ENCODE measurements at places on chromosomes 5 and 9.
A peak's percentile ranks its signal among the peaks of the same experiment; 100 is the strongest.

- no peak for DNase-seq
These were observed 2.3 kb upstream of the PTGER4 start for GRCh38 chr5:40677456-40677855.

GRCh38 chr5:149544028-149544420 lies 7.2 kb downstream of the CSNK1A1 start:
- no peak for DNase-seq

DNA sequence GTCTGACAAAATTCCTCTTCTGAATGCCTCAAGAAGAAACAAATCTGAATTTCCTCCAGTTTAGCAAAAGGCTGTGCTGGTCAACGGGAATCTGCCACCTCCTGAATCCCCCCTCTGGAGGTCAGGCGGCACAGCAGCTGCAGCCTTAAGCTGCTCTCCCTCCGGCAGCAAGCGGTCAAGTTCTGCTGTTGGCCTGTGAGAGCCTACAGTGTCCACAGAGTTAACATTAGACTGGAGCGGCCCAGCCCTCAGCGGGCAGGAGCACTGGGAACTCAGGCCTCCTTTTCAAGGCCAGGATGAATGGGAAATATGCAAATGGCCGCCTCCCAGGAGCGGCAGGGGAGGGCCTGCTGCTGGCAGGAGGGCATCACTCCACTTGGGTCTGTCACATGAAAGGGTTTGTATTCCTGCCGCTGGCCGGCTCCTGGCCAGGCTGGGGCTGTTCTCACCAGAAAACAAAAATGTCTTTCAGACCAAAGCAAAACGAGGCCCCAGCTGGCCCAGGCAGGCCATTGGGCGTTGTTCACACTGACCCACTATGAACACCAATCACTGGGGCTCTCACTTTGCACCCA lies 8.2 kb downstream of the ACSL6 start:
- DNase-seq = no peak

- no peak for DNase-seq
These were observed 413.4 kb downstream of the ANXA1 start for GRCh38 chr9:73565026-73565425.

DNA sequence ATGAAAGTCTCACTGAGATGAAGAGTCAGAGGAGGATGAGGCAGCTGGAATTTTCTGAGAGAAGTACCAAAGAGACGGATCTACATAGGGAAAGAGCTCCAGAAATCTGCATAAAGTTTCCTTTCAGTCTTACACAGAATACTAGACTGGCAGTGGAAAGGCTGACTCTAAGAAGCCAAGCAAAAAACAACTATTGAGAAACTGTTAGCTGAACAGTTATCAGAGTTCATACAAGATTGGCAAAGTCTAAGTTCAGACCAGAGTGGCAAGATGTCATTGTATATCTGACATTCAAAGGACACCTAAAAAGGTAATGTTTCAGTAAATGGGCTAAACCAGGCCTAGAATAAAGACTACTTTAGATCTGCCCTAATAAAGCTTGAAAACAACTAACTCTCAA lies 209.0 kb downstream of the KIAA0825 start:
- DNase-seq = no peak

GRCh38 chr5:143224672-143225071 lies 178.8 kb downstream of the NR3C1 start:
- no peak for DNase-seq

DNA sequence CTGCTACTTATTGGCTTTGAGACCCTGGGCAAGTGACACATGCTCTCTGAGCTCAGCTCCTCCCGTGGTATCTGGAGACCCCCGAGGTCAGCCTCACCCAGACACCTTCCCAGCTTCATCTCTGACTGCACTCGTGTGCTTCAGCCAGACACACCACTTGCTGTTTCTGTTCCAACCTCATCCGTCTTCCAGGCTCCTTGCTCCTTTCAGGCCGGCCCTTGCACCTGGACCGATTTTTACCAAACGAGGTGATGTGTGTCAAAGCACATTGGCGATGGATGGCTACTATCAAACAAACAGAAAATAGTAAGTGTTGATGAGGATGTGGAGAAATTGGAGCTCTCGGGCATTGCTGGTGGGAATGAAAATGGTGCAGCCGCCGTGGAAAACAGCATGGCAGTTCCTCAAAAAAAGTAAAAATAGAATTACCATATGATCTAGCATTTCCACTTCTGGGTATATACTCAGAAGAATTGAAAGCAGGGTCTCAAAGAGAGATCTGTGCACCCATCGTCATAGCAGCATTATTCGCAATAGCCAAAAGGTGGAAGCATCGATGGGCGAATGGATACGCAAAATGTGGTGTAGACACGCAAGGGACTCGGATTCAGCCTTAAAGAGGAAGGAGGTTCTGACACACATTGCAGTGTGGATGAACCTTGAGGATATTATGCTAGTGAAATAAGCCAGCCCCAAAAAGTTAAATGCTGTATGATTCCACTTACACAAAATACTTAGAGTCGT lies 96.1 kb upstream of the IER5L start:
- no peak for DNase-seq

GRCh38 chr5:143674469-143674786 lies 137.5 kb upstream of the HMHB1 start:
- no peak for DNase-seq

DNA sequence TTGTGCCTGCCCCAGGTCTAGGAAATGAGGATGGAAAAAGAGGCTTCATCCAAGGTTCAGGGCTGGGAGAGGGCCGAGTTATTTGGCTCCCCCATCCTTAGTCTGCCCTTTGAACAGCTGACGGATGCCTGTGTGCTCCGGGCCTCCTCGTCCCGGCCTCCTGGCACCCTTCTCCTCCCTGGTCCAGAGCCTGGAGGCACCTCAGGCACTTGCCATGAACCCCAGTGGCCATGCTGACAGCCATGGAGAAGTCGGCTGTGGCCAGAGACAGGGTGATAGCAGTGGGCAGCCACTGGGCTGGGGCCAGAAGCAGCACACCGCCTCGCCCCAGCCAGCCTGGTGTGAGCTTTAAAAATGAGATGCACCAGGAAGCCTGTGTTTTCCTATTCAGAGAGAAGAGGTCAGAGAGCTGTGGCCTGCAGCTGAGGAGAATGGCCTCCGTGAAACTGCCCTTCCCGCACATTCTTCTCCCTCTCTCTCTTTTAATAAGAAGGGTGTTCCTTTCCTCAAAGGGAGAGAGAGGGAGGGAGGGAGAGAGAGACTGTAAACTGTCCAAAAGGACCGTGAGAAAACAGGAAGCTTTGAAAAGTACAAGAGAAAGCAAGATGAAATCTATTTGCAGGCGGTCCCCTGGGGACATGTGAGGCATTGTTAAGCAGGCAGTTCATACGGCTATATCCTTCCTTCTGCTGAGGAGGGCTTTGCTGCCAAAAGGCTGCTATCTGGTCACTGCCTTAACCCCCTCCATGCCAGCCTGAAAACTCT lies 55.3 kb downstream of the ZNF366 start:
- no peak for DNase-seq

DNA sequence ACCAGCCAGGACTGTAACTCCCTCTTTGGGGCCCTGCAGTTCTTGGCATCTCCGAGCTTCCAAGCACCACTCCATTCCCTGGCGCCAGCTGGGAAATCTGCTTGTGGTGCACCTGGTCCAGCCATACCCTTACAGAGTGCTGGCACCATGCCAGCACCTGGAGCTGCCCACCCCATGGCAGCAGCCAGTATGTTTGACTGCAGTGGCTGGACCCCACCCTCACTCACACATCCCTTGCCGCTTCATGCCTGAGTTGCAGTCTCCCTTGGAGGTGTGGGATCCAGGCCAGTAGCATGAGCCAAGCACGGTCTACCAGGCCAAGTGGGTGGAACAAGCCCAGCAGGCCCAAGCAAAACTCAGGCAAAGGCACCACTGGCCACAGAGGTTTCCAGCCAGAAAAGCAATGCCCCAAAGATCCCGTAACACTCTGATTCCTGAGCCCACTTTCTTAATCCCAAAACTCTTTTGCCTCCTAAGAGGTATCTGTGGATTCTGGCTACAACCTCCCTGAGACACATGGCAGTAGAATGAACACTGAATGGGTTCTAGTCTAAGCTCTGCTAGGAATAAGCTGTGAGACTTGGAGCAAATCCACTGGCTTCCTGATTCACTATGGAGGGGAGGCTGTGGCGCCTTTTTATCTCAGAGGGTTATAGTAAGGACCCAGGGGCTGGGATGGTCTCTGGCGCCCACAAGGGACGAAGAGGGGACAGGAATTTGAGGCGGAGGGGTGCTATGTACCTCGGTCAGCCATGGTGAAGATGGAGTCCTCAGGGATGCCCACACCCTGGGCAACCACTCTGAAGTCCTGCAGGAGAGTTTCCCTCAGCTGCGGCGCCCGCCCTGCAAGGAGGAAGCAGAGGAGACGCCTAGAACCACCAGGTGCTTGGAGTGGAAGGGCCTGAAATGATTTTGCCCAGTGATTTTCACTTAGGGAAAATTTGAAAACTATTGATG lies 5.6 kb downstream of the AMBP start:
- no peak for DNase-seq

- DNase-seq = no peak
These were observed 305.6 kb downstream of the NR2F1-AS1 start for GRCh38 chr5:93275376-93275775.

- no peak for DNase-seq
These were observed 9.3 kb downstream of the ADCY2 start for GRCh38 chr5:7405277-7405676.

GRCh38 chr5:107952450-107952849 lies 281.7 kb upstream of the EFNA5 start:
- no peak for DNase-seq

GRCh38 chr9:75855509-75855908 lies 35.0 kb upstream of the PCSK5 start:
- DNase-seq = no peak

DNA sequence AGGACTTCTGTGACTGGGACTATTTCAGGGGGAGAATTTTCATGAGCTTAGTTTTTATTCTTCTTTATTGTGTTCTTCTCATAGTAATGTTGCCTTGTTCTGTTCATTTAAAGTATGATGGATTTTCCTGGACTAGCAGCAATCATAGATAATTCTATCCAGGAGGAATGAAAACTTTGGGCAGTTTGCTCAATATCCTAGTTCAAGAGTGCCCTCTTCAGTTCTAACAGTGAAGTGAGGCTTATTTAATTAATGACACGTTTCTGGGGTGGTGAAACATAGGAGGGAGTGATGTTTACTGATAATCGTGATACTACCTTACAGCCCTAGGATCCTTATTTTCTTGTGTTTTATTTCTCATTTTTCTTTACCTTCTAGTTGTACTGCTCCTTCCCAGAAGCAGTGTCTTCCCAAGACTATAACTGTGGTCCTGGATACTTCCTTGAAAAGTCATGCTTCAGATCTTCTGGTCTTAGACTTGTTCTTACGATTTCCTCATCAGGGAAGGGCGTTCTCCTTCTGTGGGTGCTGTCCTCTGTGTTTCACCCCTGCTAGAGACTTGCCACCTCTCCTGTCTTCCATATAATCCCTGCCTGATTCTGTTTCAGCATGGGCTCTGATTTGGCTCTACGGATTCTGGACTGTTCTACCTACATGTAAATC lies 57.4 kb downstream of the CFAP95 start:
- DNase-seq = peak; percentile 26

GRCh38 chr9:121340676-121341392 lies 29.2 kb downstream of the STOM start:
- DNase-seq = no peak

DNA sequence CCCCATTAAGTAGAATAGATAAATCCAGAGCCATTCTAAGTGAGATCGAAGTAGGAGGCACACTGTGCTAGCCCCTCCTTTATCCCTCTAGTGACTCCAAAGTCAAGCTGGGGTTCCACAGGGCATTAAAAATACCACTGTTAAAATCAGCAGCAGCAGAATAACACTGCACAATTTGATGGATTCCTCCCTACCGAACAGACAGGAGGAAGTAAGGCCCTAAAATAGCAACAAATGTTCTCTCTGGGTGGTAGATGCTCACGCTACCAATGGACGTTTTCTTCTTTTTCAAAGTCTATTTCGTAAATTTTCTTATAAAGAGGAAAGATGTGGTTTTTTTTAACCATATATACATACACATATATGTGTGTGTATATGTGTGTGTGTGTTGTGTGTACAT lies 54.4 kb downstream of the FBXW11 start:
- no peak for DNase-seq

GRCh38 chr5:123119334-123119986 lies 30.4 kb downstream of the PRDM6 start:
- DNase-seq = no peak

- no peak for DNase-seq
These were observed 63.5 kb downstream of the CEMIP2 start for GRCh38 chr9:71704796-71705195.

- no peak for DNase-seq
These were observed 493.2 kb upstream of the KLF4 start for GRCh38 chr9:107982745-107983144.

DNA sequence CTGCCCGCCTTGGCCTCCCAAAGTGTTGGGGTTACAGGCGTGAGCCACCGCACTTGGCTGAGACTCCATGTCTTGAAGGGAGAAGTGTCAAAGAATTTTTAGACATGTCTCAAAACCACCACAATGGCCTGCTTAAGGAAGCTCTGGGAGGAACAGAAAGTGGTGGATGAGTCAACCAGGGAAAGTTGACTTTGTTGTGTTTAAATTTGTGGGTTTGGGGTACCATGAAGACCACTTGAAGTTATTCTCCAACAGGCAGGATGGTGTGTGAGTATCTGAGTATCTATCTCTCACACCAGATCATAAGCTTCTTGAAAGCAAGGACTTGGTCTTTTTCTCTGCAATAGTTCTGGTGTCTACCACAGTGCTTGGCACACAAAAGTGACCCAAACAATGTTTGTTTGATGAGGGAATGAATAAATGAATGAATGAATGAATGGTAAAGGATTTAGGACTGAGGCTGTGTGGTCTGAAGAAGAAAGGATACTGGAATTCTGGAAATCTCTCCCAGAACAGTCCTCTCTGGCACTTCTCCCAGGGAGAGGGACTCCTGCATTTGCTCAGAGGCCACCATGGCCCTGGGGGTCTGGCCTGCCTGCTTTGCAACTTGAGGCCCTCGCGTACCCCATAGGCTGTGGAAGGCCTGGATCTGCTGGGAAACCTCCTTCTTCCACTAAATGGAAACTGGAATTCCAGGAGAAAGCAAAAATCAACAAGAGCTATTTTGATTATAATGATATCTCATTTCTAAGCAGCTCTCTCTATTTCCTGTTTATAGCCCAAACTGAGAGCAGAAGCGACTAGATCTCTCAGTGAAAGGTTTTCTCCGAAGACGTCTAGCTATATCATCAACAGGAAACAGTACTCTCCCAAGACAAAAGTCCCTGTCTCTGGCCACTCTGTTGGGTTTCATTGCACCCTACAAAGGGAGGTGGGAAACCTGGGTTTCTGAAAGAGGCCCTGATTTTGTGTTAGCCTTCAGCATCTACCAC lies 187.9 kb downstream of the PALM2AKAP2 start:
- DNase-seq = no peak

- DNase-seq = peak; percentile 55
These were observed 105.8 kb downstream of the DOCK2 start for GRCh38 chr5:169742771-169743296.

GRCh38 chr5:80172067-80172695 lies 83.7 kb downstream of the SERINC5 start:
- no peak for DNase-seq

GRCh38 chr5:61667525-61668218 lies 335.6 kb downstream of the ZSWIM6 start:
- no peak for DNase-seq

DNA sequence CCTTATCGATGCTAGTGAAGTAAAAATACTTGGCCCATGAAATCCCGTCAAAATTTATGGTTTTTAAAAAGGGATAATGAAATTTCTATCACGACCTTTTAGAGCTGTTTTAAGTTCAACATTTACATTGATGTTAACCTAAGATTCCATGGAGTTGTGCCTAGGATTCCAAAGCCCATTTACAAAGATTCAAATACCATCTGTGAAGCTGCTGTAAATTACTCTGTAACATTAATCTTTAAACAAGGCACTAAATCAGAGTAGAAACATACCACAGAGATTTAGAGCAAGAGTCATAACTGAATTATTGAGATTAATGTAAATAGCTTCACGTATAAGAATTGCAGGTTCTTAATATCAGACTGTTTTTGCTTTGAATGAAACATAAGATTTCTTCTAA lies 17.7 kb downstream of the POU5F2 start:
- no peak for DNase-seq
